ACHN (cell line): ENCODE measurements at places on chromosomes 2 and 18.

GRCh38 chr2:65278531-65278981, 50.9 kb downstream of the ACTR2 start:
- DNase-seq: no peak

DNA sequence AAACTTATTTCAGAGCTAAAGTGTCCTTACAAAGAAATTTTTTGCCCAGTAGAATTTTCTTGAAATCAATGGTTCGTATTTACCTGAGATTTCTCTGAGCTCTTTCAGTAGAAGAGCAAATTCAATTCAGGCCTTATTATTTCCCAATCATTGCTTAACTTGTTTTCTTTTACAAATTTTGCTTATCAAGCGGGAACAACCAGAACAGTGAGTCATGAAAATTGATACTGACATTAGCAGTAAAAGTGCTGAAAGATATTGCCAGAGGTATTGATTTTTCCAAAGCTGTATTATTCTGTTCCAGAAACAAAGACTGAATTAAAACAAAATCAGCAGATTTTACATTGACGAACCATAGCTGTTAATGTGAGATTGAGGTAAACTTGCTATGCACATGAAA, 10.1 kb upstream of the RIOK3 start:
- no peak for DNase-seq

- DNase-seq: no peak
These were observed 51.8 kb downstream of the COA5 start for GRCh38 chr2:98556344-98557033.

DNA sequence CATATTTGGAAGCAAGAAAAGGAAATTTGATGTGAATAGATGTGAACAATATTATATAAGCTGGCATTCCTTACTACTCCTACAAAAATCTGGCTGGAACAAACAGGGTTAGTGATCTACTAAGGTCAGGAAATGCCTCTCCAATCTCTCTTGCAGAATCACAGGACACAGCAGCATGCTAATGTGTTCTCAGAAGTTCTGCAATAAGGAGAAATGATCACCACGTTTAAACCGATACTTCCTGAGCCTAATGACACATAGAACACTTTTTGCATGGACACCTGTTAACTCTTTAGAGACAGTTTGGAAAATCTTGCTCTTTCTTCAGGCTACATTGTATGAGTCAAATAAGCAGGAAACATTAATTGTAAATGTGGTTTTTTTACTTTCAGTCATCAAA, 89.6 kb upstream of the MAP3K20 start:
- DNase-seq: peak; percentile 11

DNA sequence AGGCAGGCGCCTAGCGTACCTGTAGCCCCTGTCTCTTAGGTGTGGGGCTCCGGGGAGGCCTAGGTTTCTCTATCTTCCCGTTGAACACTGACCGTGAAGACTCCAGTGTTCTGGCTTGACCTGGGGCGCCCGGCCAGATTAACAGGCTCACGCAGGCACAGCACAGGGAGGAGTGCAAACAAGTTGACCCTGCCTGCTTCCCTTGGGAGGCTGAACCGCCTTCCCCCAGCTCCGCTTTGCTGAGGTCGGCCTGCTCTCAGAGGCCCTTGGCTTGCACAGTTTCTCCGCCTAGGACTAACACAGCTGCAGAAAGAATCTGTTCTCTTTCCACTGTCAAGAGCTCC, 567 bp downstream of the PCYOX1 start:
- DNase-seq: no peak

- no peak for DNase-seq
These were observed 46.2 kb downstream of the FAM98A start for GRCh38 chr2:33552758-33553461.

DNA sequence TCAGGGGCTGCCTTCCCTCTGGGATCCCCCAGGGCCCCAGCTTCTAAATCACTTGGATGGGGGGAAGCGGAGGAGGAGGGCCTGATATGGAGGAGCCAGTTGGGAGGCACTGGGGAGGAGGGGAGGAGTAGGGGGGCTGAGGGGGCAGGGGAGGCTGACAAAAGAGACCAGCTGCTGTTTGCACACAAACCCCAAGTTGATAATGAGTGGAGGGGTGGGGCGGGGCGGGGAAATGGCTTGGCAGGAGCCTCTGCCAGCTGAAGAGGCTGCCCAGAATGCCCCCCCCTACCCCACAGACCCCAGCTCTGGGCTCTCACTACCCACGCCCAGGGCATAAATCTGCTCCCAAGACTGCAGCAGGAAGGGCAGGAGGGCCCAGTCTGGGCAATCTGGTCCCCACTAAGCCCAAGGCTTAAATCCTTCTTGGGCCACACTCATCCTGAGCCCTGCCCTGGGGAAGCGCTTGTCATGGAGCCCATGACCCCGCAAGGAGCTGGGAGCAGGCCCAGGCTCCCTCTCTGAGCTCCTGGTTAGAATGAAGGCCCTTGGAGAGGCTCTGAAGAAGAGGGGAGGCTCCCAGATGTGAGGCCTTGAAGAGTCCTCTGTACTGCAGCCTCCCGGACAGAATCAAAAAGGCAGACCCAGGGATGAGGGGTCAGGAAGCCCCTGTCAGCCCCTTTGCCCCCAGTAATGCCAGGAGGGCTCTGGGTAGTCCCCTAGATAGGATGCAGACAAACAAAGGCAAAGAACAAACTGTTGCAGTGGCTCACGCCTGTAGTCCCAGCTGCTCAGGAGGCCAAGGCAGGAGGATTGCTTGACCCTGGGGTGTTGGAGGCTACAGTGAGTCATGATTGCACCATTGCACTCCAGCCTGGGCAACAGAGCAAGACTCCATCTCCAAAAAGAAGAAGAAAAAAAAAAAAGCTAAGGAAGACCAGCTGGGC, 24.8 kb upstream of the PTMA start:
- no peak for DNase-seq

GRCh38 chr2:170098626-170099312, 79.2 kb upstream of the MYO3B start:
- DNase-seq: no peak

- DNase-seq: no peak
These were observed 23.4 kb upstream of the ASB18 start for GRCh38 chr2:236287656-236288055.

DNA sequence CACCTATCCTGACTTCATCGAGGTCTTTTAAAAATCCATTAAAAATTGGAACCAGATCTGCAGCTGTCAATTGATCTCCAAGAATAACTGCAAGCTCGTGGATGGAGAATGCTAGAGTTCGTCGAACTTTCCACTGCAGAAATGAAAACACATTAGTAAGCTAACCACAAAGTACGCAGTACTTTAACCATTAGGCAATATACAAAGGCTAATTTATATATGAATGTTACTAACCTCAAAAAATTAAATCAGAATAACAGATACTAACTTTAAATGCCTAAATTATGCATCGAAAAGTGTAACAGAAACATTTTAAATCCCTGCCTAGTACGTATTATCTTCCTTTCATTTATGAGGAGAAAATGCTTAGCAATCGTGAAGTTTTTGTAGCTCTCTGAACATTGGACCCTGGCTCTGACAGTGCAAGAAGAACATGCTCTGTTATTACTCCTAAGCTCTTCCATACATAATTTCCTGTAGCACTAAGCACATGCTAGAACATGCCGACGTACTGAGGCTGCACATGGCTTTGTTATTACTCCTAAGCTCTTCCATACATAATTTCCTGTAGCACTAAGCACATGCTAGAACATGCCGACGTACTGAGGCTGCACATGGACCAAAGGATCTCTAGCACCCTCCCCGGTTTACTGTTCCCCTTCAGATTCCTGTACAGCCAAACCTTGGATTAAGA, 57.0 kb downstream of the PPP4R1 start:
- no peak for DNase-seq

DNA sequence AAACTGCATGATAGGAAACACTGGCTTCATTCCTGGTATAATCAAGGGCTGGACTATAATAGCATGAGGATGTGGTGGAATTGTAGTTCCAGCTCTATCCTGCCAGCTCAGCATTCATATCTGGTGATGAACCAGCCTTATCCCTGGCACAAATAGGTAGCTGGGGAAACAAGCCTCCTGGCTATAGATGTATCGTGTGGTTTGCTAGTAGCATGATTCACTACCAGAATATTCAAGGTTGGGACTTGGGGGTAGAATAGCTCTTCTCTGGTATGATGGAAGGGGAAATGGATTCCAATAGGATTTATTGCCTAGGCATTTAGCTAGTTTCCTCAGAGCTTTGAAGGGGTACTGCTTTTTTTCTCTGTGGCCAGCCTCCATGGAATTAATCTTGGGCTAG, 532.8 kb downstream of the FBXO15 start:
- peak; percentile 88 for DNase-seq

GRCh38 chr2:215677481-215677880, 241.6 kb upstream of the FN1 start:
- DNase-seq: no peak

GRCh38 chr2:203341741-203342310, 13.6 kb downstream of the ABI2 start:
- no peak for DNase-seq

DNA sequence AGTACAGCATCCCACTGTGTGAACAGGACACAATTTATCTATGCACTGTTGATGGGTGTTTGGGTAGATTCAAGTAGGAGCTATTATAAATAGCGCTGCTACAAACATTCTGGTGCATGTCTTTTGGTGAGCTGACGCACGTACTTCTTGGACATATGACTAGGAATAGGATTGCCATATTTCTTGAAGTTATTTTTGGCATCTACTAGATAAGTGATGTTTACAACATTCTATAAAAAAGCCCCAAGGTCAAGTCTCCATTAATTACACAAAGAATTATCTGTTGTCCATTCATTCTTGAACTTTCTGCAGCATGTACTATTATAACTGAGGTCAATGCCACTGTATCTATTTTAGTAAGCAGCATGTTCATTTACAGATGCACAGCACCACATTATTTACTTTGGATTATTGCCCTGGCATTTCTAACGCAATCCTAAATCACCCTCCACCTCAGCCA, 225.5 kb upstream of the TMEM200C start:
- no peak for DNase-seq

GRCh38 chr2:209581040-209581439, 157.2 kb downstream of the MAP2 start:
- DNase-seq: no peak

DNA sequence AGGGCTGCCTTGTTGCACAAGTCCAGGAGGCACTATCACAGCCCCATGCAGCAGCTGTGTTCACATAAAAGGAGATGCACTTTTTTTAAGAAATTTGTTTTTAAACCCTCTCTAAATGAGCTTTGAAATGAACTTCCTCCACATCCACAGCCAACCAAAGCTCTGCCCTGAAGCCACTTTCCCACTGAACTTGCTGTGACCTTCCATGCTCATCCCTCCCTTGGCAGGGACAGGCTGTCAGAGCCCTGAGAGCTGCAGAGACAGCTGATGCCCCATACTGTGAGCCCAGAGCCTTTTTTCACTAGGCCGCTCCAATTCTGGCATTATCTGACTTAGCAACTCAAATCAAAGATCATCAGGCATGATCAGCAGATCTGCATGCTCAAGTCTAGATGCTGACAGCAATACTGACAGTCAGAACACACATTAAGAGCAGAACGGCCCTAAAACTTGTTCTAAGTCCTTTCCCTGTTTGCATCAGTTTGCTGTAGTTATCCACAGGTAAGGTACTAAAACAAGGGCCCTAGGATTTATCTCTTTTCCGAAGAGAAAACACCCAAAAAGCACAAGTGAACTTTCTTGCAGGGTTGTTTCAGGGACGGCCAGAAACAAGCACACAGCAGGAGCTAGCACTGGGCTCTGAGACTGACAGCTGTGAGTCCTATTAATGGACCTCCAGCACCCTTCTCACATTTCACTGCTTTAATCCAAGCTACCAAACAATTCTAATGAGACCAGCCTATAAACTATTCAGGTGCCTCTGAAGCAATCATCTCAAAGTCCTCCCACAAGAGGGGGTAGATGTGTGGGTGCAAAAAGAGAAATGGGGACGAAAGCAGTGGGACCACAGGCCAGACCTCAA, 34.9 kb downstream of the RNU4ATAC start:
- DNase-seq: no peak

GRCh38 chr2:99858951-99859596, 283.3 kb downstream of the AFF3 start:
- no peak for DNase-seq

- DNase-seq: no peak
These were observed 176.3 kb downstream of the EIPR1 start for GRCh38 chr2:3201281-3201680.

DNA sequence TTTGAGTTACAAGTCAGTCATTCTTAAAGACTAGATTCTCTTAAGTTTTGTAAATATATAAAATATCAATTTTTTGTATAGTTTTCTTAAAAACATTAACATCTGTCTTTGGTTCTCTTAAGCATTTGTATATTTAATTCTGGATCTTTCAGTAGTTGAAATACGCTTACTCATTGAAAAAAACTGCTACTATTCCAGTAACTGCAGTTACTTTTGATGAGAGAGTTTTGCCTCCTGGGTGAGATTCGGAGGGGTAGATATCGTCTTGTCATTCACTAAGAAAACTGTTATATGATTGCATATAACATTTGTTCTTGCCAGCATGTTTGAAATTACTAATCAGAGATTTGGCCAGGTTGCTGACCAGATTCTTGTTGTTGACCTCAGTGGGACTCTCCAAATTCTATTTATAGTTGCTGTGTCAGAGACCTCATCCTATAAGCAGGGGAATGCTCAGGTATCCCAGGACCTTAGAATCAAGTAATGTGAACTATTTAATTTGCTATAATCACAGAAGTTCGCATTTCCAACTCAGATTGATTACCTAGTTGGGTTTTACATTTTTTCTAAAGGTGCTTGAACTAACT, 7.9 kb downstream of the AGPS start:
- DNase-seq: no peak

DNA sequence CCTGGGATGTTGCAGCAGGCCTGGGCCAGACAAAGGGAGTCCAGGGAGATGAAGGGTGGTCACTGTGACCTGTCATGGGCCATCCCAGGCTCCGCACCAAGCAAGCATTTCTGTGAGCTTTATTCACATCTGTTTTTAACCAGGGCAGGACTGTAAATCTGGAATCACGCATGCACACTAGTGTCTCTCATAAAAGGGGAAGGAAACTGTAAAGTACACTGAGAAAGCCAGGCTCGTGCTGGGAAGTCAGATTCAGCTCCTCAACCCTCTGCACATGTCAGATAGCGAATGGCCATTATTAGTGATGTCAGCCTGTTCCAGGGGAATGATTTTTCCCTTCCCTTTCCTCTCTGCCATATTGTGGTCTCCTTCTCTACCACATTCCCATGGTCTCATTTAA, 818.6 kb upstream of the RAB6C start:
- no peak for DNase-seq

- DNase-seq: no peak
These were observed 68.2 kb upstream of the NEDD4L start for GRCh38 chr18:57975805-57976204.

- no peak for DNase-seq
These were observed 758.4 kb upstream of the GCFC2 start for GRCh38 chr2:76469066-76469465.
